ENCODE measurements at places on chromosomes 4 and X.

- no peak for DNase-seq
Measured at GRCh38 chr4:70747874-70748273, 26.1 kb downstream of the RUFY3 start.

DNA sequence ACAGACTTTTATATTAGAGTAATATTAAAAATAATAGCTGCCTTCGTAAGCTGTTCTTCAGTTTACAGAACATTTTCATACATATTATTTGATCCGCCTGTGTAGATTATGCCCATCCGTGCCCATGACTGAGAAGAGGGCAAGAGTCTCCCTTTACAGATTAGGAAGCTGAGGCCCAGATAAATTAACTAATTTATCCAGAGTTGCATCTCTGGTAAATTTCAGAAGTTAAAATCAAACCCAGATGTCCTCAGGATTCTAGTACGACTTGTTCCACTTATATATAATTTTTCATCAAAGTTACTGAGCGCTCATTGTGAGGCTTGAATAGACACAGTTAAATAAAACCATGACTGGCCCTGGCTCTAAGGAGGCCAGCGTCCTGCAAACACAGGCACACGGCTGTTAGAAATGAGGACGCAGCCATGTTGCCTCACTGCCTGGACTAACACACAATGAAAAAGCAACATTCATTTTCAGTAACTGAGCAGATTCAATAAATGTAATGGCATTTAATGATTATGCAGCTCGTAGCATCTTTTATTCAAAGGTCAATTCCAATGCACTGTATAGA, 148.0 kb downstream of the TENM3 start:
- no peak for DNase-seq

DNA sequence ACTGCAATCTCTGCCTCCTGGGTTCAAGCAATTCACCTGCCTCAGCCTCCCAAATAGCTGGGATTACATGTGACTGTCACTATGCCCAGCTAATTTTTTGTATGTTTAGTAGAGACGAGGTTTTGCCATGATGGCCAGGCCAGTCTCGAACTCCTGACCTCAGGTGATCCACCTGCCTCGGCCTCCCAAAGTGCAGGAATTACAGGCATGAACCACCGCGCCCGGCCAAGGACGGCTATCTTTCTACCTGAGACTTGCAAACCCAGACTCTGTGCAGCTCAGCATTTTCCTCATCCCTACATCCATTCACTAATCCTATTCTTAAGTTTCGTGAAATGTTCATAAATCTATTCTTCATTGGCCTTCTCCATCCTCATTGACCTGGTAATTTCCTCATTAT, 330.0 kb downstream of the ANTXR2 start:
- DNase-seq: no peak

GRCh38 chr4:185810746-185811508, 1.1 kb downstream of the SORBS2 start:
- no peak for DNase-seq

DNA sequence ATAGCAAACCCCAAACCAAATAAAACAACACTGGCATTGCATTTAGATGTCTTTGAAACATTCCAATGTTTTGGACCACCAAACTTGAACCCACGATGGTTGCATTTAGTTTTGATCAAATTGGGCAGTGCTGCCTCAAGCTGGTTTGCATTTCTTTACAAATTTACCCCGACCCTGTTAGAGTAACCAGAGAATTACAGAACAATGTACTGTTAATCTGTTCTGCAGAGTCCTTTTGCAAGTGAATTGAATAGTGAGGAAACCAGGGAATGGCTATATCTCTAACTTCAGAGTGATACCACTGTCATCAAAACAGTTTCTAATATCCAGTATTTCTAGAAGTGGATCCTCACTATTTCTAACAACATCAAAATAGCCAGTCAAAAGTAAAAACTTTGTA, 49.5 kb upstream of the GYPA start:
- no peak for DNase-seq

- DNase-seq: peak; percentile 24
Measured at GRCh38 chr4:47490550-47490949, 5.5 kb downstream of the ATP10D start.

- no peak for DNase-seq
Measured at GRCh38 chrX:118566359-118566758, 70.7 kb downstream of the DOCK11 start.

- DNase-seq: no peak
Measured at GRCh38 chr4:183094393-183095198, 4.5 kb upstream of the WWC2 start.
